Aortic smooth muscle cell (primary cell): ENCODE measurements at places on chromosomes 6 and 20. TPM values are rescaled to one million over a fixed set of nuclear protein-coding genes. Genes with fewer than 3 reads are reported as not detected.

The TGM3 gene
- not detected in 2 replicates for total RNA-seq

The CARMIL1 gene
- 28.3 and 33.7 TPM in 2 replicates for total RNA-seq

The GPR63 gene
- total RNA-seq, result under 0.01 and 0.06 TPM in 2 replicates

The TINAG gene
- not detected in 2 replicates for total RNA-seq

The MCM9 gene
- total RNA-seq, result 7.5 and 9.1 TPM in 2 replicates

The SLC22A7 gene
- not detected in 2 replicates for total RNA-seq
